Fibroblast of villous mesenchyme (primary cell): ENCODE measurements at places on chromosomes 16 and 17.

DNA sequence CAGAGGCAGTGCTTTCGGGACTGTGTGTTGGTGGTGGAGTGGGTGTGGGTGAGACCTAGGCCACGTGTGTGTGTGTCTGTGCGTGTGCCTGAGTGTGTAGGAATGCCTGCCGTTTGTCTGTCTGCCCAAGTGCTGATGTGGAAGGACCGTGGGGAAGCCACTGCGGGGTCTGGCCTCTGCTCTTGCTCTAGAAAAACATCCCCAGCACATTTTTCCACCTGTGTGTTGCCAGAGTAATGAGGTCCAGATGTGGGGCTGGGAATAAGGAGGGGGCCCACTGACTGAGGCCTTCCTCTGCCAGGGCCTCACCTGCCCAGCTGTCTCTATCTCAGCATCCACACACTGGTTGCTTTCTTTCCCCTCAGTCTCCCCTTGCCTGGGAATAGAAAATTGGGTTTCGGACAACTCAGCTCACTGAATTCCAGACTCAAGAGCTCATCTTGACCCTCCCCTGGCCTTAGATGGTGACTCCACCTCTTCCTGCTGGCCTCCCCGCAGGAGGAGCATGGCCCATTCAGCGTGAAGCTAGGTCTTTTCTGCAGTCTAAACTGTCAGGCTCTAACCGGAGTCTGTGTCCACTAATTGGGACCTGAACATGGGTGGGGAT, 7.6 kb downstream of the SGCA start:
- DNase-seq: peak; percentile 87

DNA sequence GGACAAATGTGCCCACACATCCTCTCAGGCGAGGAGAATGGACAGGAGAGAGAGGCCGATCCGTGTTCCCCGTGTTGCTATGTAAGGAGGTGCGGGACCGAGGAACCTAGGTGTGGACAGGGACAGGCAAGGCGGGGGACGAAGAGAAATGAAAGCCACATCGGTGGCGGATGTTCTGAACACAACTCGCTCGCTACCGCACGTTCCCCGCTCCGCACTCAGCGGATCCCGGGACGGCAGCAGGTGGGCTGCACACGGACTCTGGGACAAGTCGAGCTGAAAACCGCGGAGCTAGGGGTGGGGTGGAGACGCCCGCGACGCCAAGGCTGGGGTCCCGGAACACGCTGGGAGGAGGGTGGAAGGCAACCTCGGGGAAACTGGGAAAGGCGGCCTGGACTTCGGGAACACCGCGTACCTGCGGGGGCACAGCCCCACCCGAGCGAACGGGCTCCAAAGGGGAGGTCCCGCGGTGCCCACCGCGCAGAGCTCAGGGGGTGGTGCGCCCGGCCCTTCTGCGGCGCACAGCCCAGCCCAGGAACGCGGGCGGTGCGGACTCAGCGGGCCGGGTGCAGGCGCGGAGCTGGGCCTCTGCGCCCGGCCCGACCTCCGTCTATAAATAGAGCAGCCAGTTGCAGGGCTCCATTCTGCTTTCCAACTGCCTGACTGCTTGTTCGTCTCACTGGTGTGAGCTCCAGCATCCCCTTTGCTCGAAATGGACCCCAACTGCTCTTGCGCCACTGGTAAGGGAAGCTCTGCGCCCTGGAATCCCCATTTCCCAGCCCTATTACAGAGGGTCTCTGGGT, at the start of gene MT1E:
Gene MT1E (plus strand): TSS at position 642 of the 803 bp plus-strand sequence. CDS start 71 bp downstream, at position 713.
- peak; percentile 69 for DNase-seq

DNA sequence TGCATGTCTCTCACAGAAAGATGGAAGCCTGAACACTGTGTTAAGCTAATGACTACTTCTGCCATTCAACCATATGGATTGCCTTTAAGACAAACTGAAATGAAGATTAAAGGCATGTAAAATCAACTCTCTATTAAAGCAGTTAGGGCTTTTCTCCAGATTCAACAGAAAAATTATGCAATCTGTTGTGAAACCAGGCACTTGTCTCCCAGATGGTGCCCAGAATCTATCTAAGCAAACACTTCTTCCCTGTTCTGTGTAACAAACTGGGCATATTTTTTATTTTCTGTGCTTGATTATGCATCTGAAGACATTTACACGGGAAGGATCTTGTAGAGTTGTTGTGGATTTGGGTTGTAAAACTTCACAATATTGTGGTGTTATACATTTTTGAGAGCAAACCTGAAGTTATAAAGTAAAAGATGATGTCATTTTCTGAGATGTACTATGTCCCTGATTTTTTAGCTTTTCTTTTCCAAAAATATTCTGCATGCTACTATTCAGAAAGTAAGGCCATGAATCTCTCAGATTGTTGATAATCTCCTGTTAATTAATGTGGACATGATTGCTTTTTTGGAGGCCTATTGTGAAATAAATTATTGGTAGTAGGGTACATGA, 1550.3 kb downstream of the CDH8 start:
- DNase-seq: no peak

- DNase-seq: peak; percentile 20
These were observed 406.5 kb downstream of the SHISA9 start for GRCh38 chr16:13307851-13308250.

DNA sequence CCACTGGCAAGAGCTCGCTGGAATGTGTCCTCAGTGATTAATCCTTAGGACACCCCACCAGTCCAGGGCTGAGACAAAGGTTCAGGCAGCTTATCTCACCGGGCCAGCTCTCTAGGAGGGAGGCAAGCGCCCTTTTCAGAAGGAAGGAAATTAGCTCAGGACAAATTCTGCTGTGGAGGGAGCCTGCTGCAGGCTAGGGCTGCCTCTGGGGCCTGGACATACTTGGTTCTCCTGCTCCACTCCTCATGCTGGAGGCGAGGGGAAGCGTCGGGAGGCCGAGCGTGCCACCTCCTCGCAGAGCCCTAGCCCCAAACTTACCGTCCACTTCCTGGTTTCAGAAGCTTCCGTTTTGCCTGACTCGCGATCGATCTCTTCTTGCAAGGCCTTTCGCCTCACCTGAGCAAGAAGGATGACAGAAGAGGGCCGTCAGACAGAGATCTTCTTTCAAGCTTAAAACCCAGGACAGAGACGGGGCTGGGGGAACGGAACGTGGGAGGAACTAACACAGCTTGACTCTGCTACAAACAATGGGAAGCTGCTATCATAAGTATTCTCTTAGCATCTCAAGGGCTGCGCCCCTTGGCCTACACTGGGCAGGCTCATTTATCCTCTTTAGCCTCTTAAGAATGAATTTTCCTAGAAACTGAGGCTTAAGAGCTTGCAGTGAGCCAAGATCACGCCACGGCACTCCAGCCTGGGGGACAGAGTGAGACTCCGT, 7.7 kb downstream of the KNOP1 start:
- no peak for DNase-seq
